ENCODE measurements at places on chromosomes 7 and 10. TPM values are rescaled to one million over a fixed set of nuclear protein-coding genes. Genes with fewer than 3 reads are reported as not detected.

GDF2 gene
- total RNA-seq = not detected

MYOZ1 gene
- total RNA-seq = not detected

PPP3CB gene
- total RNA-seq = 48.0 TPM

CNPY1 gene
- not detected for total RNA-seq

OR9A2 gene
- total RNA-seq = not detected

SORCS1 gene
- not detected for total RNA-seq

CACNB2 gene
- total RNA-seq = not detected

SPRN gene
- total RNA-seq = not detected

IFIT3 gene
- total RNA-seq = 55.4 TPM

WNT8B gene
- total RNA-seq = 0.10 TPM

KLF14 gene
- total RNA-seq = not detected

FAM237B gene
- total RNA-seq = not detected

HABP2 gene
- not detected for total RNA-seq

ADAMTS14 gene
- total RNA-seq = not detected

PITX3 gene
- total RNA-seq = not detected

DNA sequence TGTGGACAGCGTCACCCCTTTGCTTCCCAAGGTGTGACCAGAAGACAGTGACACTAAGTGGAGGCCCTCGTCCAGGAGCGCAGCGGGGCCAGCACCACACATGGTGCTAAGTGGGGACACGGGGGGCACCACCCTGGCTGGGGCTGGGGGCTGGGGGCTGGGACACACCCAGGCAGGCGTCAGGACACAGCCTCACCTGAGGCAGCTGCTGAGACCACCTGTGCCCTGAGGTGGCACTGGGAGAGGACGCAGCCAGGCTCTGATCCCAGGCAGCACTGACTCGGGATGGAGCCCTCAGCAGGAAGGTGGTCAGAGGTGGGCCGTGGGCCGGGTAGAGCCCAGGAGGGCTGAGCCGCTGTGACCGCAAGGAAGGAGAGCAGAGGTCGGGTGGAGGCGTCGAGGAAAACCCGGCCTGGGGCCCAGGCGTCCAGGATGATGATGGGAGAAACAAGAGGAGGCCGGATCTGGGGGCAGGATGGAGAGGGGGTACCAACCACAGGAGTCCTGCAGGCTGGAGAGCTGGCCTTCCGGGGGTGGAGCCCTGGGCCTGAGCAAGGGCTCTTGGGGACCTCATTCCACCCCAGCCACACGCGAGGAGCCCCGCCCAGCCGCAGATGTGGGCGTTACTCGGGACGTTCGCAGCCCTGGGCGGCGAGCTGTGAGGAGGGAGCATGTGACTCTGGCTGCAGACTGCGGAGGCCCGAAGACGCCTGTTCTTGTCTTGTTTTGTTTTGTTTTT is 22.5 kb downstream of the LRRC27 start:
- no peak for DNase-seq

GRCh38 chr10:125083576-125083920 is 76.8 kb downstream of the CTBP2 start:
- no peak for DNase-seq

- no peak for DNase-seq
Measured at GRCh38 chr7:127809261-127809702, 157.3 kb downstream of the SND1 start.

- DNase-seq = no peak
Measured at GRCh38 chr7:97503367-97504094, 228.4 kb upstream of the TAC1 start.

DNA sequence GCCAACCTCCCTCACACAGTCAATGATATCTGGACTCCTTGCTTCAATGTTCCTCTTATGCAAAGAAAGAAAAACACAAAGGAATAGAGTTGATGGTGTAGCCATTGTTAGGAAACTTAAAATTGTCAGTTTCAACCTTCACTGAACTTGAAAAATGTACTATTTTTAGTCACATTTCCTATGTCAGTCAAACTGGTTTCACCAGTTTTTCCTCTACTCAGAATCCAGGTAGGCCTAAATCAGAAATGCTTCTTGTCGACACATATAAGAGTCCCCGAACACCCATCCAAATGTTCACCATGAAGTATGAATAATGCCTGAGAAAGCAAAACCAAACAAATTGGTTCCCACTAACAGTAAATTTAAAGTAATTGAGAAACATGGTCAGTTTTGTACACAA is 42.4 kb upstream of the ZMYND11 start:
- DNase-seq = no peak

DNA sequence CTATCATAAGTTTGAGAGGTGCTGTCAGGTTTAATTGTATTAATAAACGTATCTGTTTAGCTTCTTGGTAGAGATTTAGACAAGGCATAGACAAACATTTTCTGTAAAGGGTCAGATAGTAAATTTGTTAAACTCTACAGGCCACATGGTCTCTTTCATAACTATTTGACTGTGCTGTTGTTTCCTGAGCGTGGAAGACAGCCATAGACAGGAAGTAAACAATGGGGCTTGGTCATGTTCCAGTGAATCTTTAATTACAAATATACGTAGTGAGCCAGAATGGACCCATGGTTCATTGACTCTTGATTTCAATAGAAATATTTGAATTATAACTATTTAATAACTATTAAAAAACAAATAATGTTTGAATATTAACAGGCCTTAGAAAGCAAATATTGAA is 451.1 kb downstream of the SH2D4B start:
- no peak for DNase-seq

DNA sequence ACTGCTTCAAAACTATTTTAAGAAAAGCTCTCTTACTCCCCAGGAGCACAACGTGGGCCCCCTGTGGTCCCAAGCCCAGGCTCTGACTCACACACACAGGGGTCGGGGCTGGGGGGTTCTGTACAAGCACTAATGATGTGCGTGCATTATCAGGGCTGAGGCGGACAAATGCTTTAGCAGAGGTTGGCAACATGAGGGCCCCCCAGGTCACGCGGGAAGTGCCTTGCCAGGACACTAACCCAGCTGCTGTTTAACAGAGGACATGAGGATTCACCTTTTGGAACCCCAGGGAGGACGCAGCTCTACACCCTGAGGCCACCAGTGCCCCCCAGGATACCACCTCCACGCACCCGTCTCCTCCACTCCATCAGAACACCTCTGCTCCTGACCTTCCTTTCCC is 342.8 kb downstream of the DNAJB6 start:
- DNase-seq = no peak

DNA sequence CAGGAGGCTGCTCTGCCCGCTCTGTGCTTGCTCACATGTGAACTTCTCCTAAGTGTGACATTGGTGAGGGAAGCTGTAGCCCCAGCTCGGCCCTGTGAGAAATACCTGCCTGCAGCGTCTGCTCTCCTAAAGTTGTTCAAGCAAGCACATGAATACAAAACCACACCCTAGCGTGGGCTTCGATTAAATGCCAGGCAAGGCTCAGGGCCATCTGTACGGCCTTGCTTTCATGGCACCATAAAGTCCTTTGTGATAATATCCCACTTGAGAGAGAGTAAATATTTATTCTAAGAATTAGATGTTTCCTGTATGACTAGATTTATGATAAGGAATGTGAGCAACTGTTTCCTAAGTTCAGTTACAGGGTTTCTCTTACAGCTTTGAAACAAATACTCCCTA is 262.8 kb upstream of the KLF14 start:
- peak; percentile 33 for DNase-seq

DNA sequence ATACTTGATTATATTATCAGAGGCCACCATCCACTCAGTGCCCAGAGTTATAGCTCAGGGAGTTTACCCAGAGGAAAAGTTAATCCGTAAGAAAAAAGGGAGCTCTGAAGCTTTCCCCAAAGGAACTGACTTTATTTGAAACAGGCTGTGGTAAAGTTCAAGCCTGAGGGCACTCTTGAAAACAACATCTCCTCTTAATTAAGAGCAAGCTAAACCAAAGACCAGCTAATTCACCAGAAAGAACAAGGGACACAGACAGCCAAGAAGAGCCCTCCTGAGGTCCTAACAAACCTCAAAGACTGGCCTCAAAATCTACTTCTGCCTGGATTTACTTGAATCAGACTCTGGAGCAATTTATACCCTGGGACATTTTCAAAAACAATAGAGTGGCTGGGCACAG is 159.6 kb upstream of the CHST15 start:
- DNase-seq = no peak

GRCh38 chr10:13270877-13271551 is 28.9 kb downstream of the PHYH start:
- no peak for DNase-seq

DNA sequence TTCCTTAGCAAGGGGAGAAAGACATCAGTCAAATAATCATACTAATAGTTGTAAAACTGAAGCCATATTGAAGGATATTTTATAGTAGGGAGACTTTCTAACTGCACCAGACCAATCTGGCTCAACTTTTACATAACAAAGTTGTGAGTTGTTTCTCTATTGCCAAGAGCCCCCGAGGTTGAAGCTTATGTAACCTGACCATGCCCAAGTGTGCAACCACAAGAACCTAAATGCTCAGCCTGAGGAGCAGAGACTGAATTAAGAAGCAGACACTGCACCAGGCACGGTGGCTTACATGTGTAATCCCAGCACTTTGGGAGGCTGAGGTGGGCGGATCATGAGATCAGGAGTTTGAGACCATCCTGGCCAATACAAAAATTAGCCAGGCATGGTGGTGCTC is 77.3 kb upstream of the ARMC3 start:
- DNase-seq = no peak

GRCh38 chr7:17279061-17279460 is 19.4 kb upstream of the AHR start:
- no peak for DNase-seq

DNA sequence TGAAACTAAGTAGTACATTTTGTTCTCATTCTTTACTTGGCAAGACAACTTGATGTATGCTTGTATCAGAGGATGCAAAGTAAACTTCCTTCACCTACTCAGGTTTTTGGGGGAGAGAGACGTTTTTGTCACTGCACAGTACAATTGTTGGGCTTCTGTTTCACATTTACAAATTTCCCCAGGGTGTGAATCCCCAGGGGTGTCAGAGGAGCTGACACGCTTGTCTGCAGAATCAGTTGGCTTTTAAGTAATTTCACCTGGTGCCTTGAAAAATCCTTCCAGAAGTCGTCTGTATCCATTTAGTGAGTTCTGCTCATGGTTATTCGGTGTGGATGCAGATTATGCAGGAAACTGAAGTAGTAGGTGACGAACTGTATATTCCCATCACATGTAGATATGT is 1227.7 kb upstream of the CELF2 start:
- DNase-seq = no peak

GRCh38 chr10:44906486-44906885 is 4.7 kb upstream of the TMEM72 start:
- DNase-seq = no peak

DNA sequence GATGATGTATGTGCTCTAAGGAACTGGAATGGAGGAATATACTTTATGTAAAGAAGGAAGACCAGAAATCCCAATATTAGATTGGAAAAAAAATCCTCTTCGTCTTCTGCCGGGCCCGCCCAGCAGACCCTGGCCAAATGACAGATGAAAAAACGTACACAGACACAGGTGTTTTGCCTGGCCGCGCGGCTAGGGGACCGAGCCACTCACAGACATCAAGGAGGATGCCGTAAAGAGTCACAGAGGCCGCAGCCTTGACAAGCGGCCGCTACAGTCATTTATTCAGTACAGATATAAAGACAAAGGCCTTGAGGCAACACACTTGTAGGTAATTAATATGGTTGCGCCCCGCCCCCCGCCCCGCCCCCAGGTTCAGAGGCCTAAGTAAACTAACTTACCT is 594.1 kb downstream of the GRM8 start:
- DNase-seq = no peak

DNA sequence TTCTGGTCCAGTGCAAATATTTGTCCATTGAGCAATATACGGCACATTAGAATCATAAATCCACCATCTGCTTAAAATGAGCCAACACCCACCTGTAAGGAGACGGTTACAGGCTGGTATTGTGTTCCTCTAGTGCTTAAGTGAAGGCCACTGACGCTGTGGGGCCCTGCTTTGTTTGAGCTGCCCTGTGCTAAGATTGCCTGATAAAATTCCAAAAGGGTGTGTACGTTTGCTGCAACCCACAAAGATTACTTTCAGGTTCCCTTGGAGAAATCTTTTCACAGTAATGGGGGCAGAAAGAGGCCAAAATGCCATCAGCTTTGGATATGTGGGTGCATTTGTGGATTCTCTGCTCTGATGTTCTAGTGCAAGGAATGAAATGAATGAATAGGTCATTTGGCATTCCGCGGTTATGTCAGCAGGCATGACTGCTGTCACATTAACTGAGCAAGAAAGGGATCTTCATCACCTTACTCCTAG is 34.4 kb downstream of the AGR3 start:
- no peak for DNase-seq

DNA sequence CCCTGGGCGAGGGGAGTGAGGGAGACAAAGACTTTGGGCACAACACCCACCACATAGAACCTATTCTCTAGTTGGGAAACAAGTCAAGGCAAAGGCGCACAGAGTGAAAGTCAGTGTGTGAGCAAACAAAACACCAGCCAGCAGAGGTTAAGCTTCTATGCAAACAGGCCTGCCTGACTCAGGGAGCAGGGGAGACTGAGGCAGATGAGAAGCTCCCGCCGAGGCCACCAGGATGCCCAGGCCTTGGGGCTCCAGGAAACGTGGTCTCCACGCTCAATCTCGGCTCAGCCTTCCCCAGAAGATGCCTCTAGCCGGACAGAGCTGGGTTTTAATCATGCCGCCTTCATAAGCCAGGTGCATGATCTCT is 74.1 kb upstream of the KCNMA1 start:
- no peak for DNase-seq

- DNase-seq = no peak
Measured at GRCh38 chr10:78436222-78436573, 402.5 kb downstream of the RPS24 start.

GRCh38 chr10:35928748-35929147 is 286.7 kb upstream of the FZD8 start:
- no peak for DNase-seq

- no peak for DNase-seq
Measured at GRCh38 chr7:41052201-41052600, 650.7 kb downstream of the INHBA start.

GRCh38 chr7:7427363-7427762 is 108.3 kb downstream of the COL28A1 start:
- no peak for DNase-seq

DNA sequence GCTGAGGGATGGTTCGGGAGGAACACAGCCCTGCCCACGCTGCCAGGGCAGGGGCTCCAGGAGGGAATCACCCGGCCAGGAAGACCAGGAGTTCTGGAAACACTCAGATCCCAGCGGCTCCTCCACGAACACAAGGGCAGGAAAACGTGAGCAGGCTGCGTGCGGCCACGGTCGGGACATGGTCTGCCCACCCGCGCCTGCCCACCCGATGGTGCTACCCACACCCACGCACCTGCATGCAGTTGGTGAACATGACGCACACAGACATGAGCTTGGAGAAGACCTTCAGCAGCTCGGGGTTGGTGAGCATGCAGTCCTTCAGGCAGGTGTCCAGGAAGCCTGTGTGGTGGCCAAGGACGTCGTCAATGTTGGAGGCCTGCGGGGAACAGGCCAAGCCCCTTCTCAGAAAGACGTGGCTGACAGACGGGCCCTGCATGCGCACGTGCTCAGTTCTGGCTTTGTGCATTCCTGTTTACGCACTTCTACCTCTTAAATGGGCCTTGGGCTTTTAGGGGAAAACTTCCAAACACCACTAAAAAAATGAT is 6.2 kb upstream of the ADAM8 start:
- no peak for DNase-seq

GRCh38 chr7:156474241-156474743 is 166.3 kb upstream of the RNF32 start:
- no peak for DNase-seq
